Daoy (cell line): ENCODE measurements at places on chromosomes 6 and 20. TPM values are rescaled to one million over a fixed set of nuclear protein-coding genes. Genes with fewer than 3 reads are reported as not detected.

DNA sequence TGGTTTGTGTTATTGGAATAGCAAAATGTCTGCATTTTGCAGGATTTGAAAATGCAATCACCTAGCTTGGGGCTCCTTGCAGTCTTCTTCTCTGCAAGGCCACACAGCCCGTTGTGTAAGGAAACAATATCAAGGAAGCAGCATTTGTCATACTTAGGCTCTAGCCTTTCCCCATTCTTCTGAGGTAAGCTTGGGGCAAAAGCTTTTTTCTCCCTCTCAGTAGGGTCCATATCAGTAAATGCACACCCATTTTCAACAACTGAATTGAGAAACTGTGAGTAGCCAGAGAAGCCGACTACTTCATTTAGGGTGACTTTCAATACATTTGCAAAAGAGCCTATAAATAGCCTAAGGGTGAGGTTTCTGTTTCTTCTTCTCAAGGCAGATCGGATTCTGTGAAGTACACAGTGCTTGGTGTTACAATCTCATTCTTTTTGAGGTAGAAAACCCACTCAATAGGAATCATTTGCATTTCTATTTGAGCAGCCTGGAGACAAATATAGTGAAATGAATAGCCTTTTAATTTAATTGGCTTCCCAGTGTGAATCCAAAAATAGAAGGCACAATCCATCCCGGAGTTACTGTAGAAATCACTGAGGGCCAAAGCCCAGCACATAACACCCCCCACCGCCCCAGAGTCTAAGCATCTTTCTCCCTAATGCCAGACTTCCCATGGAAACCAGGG, 61.8 kb downstream of the BTBD3 start:
- no peak for DNase-seq

DNA sequence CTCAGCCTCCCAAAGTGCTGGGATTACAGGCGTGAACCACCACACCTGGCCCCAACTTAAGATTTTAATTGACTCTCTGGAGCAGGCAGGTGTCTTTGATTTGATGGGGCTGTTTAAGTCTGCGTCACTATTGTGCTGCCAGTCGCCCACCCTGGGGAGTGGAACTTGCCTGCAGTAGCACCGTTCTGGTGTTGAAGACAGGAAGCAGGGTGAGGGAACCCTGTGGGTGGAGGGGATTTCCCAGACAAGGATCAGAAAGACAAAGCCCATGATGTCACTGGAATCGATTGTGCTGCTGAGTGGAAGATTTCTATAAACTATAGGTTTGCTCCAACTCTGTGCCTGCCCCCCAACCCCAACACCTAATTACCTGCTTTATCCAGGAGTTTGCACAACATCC, 11.0 kb downstream of the ALDH8A1 start:
- peak; percentile 43 for DNase-seq

Gene SPACA1
- not detected in 2 replicates for total RNA-seq

- DNase-seq, result no peak
Measured at GRCh38 chr6:118859517-118860064, 34.4 kb upstream of the ASF1A start.

DNA sequence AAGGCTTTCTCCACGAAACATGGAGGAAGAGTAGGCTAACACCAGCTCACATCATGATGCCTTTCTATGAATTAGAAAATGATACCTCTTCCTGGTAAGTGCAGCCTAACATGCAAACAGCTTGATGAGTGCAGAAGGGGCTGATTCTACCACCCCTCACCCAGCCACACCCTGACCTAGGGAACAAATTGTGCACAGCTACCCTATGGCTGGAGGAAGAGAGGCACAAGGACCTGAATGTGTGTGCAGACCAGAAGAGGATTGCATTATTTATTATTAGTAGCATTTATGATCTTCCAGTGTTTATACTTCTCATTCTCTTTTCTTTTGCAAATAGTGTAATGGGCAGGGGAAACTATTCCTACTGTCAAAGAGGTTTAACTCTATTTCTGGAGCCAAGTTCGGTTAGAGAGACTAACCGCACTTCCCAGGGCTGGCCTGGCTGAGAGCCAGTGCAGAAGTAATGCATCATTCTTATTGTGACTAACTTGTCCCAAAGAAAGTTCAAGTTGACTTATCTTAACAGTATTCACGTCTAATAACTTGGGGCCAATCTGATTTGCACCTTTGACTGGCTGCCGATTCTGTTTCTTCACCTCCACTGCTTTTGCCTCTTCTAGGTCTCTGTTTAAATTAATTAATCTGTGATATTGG, 237.5 kb downstream of the CD83 start:
- DNase-seq, result peak; percentile 85

Gene FUT9
- total RNA-seq, result under 0.01 and 0.03 TPM in 2 replicates

GRCh38 chr20:24985802-24986201, 6.7 kb downstream of the APMAP start:
- no peak for DNase-seq

DNA sequence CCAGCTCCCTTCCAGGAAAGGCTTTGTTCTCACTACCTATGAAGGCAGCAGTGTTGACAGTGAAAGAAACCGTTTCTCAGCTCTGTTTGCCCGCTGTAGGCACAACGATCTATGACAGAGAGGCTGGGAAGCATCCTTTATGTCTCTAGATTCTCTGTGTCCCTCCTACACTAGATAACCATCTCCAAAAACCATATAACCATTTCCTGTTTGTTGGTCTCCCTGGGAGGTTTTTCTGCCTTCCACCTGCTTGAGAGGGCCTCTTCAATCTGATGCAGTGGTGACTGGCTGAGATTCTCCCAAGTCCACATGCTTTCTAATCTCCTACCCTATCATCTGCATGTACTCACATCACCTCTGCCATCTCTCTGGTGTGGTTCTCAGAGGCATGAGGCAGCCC, 32.0 kb upstream of the TMEM217 start:
- DNase-seq, result no peak

DNA sequence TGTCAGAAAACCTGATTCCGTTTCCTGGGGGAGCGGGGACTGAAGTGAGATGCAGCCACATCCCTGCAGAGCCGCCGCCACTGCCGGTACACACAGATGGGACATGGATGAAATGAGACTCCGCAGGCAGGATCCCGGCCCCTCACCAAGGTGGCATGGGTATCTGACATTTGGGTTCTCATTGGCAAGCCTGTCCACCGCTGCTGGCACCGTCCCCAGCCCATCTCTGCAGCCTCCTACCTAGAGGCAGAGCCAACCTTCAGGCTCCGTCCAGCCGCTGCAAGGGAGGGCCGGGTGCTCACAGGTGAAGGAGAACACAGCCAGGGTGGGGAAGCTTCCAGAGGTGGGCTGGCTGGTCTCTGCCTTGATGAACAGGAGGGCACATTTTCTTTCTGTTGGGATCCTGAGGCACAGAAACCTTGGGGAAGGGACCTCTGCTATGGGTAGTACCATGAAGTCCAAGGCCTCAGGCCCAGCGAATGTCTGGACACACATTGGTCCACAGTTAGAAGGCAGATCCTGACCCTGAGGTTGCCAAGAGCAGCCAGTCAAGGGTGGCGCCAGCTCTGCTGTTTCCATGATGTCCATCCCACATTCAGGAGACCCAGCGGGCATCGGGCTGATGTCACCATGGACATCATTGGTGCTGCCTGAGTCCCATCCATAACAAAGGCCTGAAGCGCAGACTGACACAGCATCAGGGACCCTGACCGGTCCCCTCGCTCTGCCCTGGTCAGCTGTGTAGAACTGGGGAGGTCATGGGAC, 177.4 kb downstream of the TAF4 start:
- no peak for DNase-seq

Gene PAK5
- 0.46 TPM in 1 of 2 replicates, not detected in the other for total RNA-seq

Gene PAX1
- total RNA-seq, result under 0.01 and 0.12 TPM in 2 replicates

DNA sequence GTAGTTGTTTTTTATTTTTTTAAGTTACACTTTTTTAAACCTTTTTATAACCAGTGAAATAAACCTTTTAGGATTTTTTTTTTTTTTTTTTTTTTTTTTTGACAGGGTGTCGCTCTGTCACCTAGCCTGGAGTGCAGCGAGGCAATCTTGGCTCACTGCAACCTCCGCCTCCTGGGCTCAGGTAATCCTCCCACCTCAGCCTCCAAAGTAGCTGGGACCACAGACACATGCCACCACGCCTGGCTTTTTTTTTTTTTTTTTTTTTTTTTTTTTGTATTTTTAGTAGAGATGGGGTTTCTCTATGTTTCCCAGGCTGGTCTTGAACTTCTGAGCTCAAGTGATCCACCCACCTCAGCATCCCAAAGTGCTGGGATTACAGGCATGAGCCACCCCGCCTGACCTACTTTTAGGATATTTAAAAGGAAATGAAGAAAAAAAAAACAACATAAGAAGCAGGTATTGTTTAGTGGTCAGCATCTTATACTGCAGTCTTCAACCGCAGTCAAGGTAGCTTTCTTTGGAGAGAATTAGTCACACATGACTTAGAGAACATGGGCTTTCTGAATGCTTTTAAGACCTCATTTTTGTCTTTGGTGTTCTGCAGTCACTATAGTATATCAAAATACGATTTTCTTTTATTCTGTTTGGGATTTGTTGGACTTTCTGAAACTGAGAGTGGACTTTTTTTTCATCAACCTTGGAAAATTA, 1.6 kb downstream of the POLR1H start:
- no peak for DNase-seq

DNA sequence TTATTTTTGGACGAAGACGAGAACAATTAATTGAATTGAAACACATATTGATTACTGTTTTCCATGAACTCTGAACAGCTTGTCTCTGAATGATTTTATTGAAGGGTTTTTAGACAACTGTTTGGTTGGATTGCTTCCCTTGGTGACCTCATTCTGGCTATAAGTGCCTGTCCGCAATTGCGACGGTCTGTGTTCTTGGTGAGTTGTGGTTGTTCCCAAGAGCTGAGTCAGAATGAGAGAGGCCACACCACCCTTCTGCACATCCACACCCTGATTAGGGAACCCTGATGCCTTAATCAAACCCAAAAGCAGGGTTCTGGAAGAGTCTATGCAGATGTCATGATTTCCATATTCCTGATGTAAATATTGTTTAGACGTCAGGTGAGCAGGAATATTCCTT, 747.0 kb downstream of the PTPRT start:
- DNase-seq, result no peak

GRCh38 chr20:33475381-33476152, 14.3 kb upstream of the CBFA2T2 start:
- DNase-seq, result no peak

GRCh38 chr6:134948691-134949090, 1.2 kb downstream of the ALDH8A1 start:
- DNase-seq, result no peak

Gene SPATA25
- not detected in 2 replicates for total RNA-seq

DNA sequence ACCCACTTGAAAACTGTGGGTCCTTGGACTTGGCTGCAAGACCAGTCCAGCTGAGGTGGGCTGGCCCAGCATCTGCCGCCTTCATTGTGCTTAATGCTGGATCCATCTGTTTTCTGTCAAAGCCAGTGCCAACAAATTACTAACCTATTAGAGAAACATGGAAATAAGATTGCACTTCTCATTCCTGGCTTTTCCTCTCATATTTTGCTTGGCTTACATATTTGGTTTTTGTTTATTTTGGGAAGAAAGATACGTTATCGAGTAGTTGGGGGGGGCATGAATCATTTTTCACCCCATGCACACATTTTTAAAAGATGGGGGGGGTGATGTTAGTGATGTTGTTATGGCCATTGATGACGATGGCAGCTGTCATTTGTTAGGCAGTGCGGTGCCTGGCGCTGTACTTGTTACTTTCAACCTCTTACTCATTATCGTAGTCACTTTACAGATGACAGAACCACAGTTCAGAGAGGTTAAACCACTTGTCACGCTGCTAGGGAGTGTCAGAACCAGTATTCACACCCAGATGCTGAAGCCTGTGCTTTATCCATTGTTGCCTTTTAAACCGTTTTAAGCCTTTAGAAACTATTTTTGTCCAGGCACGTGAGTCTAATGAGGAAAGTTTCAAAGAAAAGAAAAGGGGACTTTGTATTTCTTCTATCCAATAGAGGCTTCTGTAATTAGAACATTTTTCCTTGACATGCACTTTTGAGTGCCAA, 180.0 kb downstream of the TMEM242 start:
- peak; percentile 84 for DNase-seq

Gene EYA2
- 1.7 and 3.8 TPM in 2 replicates for total RNA-seq

DNA sequence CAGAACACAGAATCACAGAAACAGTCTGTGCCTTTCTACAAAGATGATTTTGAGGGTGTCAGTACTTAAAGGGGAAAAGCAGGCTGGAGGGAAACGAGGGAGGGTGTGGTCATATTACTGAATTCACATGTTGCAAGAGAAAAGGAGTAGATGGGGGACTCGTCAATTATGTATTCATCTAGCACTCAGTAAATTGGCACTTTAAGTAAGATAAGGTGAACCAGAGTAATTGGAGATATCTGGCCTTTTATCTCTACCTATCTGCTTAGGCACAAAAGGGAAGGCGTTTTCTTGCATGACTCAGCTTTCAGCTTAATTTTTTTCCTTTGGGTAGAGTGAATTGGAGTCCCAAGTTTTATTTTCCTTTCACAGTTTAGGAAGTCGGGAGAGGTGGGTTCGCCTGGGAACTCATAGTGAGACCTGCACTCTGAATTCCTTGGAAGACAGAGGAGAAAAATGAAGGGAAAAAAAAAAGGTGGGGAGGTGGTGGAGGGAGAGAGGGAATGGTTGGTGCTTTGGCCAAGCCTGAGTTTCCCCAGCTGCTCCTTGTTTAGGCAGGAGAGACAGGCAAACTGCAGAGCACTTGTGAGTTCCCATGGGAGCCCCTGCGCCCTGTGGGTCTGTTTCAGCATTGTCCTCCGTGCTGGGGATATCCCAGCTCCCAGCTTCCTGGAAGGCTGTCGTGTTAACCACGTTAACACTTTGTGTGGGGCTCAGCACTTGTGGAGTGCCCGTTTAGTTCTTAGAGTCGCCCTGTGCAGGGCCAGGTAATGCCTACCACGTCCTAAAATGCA, 19.7 kb upstream of the GTSF1L start:
- DNase-seq, result no peak

GRCh38 chr6:91328241-91328640, 741.4 kb upstream of the MAP3K7 start:
- DNase-seq, result no peak

GRCh38 chr6:85669735-85670194, 27.1 kb upstream of the SYNCRIP start:
- peak; percentile 64 for DNase-seq

DNA sequence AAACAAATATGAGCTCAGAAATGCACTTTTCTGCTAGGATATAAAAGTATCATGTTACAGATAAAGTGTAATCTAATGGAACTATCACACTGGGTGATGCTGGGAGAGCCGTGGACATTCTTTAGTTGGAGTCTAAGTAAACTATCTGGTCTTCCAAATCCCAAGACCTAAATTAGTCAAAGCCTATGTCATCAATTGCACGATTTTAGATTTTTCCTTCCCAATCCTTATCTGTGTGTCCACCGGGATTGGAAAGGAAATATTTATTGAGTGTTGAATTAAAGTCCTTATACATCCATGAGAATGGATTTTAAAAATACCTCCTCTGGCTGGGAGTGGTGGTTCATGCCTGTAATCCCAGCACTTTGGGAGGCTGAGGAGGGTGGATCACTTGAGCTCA, 19.6 kb upstream of the MRAP2 start:
- no peak for DNase-seq

- no peak for DNase-seq
Measured at GRCh38 chr6:21665110-21665391, 71.5 kb downstream of the SOX4 start.

Gene MEI4
- total RNA-seq, result 0.11 and 0.45 TPM in 2 replicates

Gene HLA-DRA
- total RNA-seq, result 0.46 and 2.2 TPM in 2 replicates
